CD4-positive, alpha-beta T cell treated with Interleukin-10 for 1 hour (primary cell): ENCODE measurements at places on chromosomes 12 and 14.

DNA sequence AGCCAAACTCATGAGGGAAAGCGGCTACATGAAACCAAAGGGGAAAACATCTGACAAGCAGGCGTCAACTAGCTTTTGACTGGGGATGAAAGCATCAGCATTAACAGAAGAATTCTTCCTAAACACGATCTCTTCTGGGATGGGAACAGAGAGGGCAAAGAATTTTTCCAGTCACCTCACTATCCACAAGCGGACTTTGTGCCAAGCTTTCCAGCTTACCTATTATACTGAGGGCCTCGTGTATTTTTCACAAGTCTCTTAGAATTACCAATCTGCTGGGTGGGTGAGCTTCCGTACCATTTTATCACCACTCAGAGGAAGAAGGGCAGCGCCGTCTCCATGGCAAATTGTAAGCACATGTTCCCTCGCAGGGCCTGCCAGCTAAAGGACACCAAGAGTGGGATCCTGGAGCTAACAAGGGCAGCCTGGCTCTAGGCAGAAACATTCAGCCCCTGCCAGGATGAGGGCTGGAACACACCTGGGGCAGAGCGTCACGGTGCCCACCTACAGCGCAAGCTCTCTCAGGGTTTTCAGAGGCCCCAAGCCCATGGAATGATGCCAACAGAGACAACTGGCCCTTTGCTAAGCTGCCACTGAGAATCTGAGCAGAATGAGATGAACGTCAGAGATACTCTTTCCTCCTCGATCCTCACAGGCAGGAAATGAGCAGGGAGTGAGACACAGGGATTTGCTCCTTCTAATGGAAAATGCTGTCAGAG is 74.6 kb downstream of the CHGA start:
- no peak for DNase-seq

- no peak for DNase-seq
Measured at GRCh38 chr12:6996040-6996441, 22.2 kb downstream of the LPCAT3 start.

GRCh38 chr14:91396959-91397815 is 20.4 kb downstream of the CCDC88C start:
- DNase-seq, result peak; percentile 72

GRCh38 chr14:63483315-63483714 is 59.9 kb downstream of the PPP2R5E start:
- DNase-seq, result no peak

- DNase-seq, result no peak
Measured at GRCh38 chr14:92263681-92264080, 59.3 kb upstream of the SLC24A4 start.

- no peak for DNase-seq
Measured at GRCh38 chr12:50052964-50053363, 4.4 kb upstream of the ASIC1 start.

DNA sequence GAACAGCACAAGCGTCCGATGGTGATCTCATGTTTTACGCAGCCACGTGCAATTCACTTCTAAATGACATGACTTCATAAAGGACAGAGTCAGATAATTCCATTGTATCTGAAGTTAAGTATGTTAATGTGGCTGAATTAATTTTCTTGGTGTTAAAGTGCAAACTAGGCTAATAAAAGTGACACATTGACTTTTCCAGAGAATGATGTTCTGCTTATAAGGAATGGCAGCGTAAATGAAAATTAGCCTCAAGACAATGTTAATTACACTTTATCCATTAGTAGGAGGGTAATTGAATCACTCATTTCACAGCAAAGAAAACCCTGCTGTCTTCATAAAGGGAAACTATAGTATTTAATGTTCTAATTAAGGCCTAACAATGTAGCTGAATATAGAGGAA is 426.5 kb downstream of the GLT1D1 start:
- no peak for DNase-seq

DNA sequence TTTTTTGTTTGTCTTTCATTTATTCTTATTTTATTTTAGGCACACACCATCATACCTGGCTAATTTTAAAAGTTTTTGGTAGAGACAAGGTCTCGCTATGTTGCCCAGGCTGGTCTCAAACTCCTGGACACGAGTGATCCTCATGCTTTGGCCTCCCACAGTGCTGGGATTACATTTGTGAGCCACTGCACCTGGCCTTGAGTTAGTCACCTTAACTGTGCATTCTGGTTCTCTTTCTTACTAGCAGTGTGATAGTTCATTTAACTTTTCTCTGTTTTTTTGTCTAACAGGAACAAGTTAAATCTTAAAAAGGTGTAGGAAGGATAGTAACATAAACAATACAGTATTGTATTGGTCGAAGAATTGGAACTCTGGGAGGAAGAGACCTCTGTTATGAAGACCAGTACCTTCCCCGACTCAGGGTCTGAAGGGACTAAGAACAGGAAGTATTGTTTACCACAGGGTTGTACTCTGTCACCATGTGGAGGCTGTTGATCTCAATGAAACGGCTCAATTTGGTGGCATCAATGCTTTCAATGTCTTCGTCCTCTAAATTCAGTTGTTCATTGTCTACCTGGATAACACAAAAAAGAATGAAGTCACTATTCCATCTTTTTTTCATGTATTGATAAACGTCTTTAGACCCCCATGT is 17.7 kb downstream of the ERP27 start:
- DNase-seq, result peak; percentile 22

GRCh38 chr14:77804592-77804991 is 4.7 kb downstream of the ADCK1 start:
- peak; percentile 15 for DNase-seq

DNA sequence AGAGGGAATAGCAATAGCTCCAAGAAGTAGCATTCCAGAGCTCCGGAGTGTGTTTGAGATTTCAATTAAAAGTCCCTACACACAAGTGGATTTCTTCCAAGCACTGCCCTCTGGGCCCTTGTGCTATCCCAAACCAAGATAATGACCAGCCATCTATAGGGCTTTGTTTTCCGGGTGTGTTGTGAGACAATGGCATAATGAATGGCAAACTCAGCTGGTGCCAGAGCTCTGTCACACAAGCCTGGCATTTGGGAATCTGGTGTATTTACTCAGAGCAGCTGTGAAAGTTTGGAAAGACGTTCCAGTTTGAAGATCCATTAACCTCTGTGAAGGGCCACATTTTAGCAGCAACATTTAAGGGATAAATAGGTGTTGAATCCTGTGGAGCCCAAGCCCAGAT is 61.2 kb upstream of the TMTC2 start:
- DNase-seq, result no peak

GRCh38 chr14:100387450-100387849 is 64.3 kb downstream of the SLC25A47 start:
- DNase-seq, result no peak

DNA sequence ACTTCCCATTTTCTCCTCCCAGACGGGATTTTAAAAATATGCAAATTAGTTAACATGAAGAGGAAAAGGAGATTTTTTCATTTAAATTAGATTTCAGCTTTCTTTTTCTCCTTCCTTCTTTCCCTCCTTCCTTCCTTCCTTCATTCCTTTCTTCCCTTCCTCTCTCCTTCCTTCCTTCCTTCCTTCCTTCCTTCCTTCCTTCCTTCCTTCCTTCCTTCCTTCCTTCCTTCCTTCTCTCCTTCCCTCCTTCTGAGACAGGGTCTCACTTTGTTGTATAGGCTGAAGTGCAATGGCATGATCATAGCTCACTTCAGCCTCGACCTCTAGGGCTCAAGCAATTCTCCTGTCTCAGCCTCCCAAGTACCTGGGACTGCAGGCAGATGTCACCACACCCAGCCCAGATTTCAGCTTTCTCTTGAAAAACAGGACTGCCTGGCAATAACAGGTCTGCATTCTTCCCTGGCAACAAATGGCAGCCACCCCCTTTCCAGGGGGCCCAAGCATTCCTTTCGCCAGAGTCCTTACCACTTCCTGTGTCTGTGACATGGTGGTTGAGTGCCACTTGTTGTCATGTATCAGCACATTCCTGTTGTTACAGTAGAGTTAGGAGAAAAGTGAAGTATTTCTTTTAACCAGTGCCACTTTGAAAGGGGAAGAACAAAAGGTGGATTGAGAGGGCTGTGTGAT is 119.1 kb downstream of the PTPN11 start:
- DNase-seq, result peak; percentile 1

- no peak for DNase-seq
Measured at GRCh38 chr12:64633940-64634337, 23.6 kb downstream of the RASSF3 start.

DNA sequence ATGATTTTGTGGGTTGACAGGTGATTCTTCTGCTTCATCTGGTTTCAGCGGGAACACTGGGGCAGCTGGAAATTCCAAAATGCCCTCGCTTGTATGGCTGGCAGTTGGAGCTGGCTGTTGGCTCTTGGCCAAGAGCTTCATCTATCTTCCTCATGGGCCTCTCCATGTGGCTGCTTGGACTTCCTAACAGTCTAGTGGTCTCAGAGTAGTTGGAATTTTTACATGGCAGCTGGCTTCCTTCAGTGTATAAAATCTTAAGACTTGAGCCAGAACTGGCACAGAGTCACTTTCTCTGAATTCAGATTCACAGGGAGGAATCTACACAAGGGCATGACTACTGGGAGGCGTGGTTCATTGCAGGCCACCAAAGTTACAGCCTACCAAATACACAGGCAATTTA is 204.9 kb upstream of the RMST start:
- DNase-seq, result no peak

GRCh38 chr14:77041881-77042545 is 13.5 kb upstream of the IRF2BPL start:
- DNase-seq, result no peak

DNA sequence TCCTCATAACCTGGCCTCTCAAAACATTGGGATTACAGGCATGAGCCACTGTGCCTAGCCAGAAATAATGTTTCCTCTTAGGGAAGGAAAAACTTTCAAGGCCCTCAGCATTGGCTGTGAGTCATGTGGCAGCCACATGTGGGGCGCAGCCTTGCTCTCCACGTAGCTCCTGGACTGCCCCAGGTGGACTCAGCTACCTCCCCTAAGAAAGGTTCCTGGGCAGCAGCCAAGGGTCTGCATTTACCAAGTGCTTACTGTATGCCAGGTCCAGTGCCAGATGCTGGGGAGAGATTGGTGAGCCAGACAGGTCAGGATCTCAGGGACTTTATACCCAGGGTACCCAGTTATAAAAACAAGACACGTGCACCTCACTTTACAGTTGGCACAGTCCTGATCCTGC is 3.7 kb upstream of the TRPV4 start:
- no peak for DNase-seq

DNA sequence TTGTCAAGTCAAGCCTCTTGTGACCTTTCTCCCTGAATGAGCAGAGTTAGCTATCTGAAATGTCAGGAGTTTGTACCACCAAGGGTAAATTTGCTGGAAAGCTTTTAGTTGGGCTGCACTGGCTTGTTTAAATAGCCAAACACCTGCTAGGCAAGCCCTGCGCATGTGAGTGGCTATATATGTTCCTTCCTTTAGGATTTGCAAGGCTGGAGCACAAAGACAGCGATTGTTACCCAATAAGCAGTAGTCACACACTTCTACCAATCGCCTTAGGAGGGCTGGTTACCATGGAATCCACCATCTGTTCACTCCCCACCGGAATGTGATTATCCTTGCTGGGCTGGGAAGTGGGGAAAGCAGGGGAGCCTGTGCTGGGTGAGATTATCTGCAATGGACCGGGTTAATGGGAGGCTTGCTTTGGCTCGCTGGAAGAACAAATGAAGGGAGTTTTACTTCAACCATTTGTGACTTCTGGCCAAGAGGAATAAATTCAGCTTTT is 102.5 kb downstream of the FGD4 start:
- no peak for DNase-seq

GRCh38 chr12:122837306-122838265 is 2.3 kb downstream of the HIP1R start:
- no peak for DNase-seq

DNA sequence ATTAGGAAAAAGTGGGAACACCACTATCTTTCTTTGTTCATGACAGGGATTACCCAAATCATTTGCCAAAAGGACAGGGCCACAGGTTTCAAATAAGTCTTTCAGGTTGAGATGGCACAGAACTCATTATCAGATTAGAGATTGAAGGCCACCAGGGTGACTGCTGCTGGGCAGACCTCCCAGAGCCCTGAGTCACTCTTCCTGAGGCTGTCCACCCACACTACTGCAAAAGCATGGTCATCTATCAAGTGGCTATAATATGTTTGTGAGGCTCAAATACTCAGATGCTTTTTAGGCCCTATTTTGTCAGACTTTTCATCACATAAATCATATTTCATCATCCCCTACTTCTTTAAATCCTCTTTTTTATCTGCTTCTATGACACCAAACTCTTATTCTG is 155.3 kb upstream of the CCDC196 start:
- no peak for DNase-seq

DNA sequence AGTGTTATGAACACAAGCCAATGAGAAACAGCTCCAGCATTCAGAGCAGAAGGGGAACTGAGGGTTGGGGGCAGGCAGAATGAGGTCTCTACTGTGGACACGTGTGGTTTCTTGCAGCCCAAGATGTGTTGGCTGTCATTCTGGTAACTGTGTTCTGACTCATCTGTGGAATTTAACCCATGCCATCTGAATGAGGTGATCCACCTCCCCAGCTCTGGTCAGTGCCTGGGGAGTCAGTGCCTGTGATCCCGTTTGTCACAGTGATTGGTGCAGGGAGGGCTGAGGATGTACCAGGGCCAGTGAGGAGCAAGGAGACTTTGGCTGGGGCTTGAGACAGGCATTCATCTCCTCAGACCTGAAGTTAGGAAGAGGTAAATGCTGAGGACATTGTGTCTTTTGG is 216.8 kb downstream of the MSRB3 start:
- no peak for DNase-seq

GRCh38 chr14:62734831-62735230 is 310.4 kb downstream of the KCNH5 start:
- DNase-seq, result no peak
